ENCODE measurements at places on chromosomes 1 and 21. TPM values are rescaled to one million over a fixed set of nuclear protein-coding genes. Genes with fewer than 3 reads are reported as not detected.

The ELF3 gene
- 82.8 TPM for total RNA-seq

The CLDN17 gene
- total RNA-seq = not detected

- no peaks in the 10 kb centered on the region for H3K36me3 ChIP-seq
- H3K4me1 ChIP-seq = peaks cover 75% of the 10 kb centered on the region
- peak overlapping the region; percentile 89 for H3K27ac ChIP-seq
Observed at GRCh38 chr1:40389322-40389803, 15.8 kb downstream of the SMAP2 start.

DNA sequence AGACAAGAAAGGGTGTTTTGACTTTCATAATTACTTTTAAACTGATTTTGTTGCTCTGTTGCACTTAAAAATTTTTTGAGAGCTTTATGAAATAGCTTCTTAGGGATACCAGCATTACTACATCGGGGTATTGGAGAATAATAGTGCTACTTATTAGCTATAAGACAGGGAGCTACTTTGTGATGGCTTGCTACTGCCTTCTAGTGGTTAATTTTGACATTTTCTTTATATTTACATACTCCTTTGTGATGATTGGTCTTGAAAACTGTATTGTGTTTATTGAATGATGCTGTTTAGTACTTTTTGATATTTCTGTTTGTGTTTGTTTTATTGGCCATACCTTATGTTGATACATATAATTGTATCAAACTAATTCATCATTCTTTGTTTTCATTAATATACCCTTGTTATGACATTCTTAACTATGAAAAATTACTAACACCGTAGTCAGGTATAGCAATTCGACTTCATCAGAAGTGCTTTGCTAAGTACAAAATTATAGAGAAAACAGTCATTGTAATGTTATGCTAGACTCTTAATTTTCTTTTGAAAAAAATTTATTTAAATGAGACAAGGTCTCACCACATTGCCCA, 85.5 kb downstream of the CLIC4 start:
- no peaks in the 10 kb centered on the region for H3K27me3 ChIP-seq
- no peak overlapping the region for H3K4me3 ChIP-seq
- no peak for DNase-seq
- no peak overlapping the region for H3K27ac ChIP-seq

GRCh38 chr1:235423214-235423652, 56.0 kb downstream of the TBCE start:
- H3K4me3 ChIP-seq = no peak overlapping the region
- no peaks in the 10 kb centered on the region for H3K27me3 ChIP-seq
- DNase-seq = no peak
- no peak overlapping the region for H3K27ac ChIP-seq
- H3K4me1 ChIP-seq = no peaks in the 10 kb centered on the region

- H3K27ac ChIP-seq = no peak overlapping the region
- H3K4me3 ChIP-seq = no peak overlapping the region
- DNase-seq = no peak
- H3K4me1 ChIP-seq = peaks cover 57% of the 10 kb centered on the region
Observed at GRCh38 chr1:248823517-248824001, 2.2 kb downstream of the SH3BP5L start.

- H3K36me3 ChIP-seq = no peaks in the 10 kb centered on the region
- no peak overlapping the region for H3K27ac ChIP-seq
- no peaks in the 10 kb centered on the region for H3K27me3 ChIP-seq
- no peaks in the 10 kb centered on the region for H3K4me1 ChIP-seq
- no peak for DNase-seq
Observed at GRCh38 chr1:11770011-11770410, 8.0 kb downstream of the C1orf167 start.

GRCh38 chr1:52111492-52111891, 30.4 kb upstream of the ZFYVE9 start:
- H3K36me3 ChIP-seq = no peaks in the 10 kb centered on the region
- no peak overlapping the region for H3K27ac ChIP-seq
- H3K4me3 ChIP-seq = no peak overlapping the region
- H3K27me3 ChIP-seq = no peaks in the 10 kb centered on the region
- DNase-seq = no peak

DNA sequence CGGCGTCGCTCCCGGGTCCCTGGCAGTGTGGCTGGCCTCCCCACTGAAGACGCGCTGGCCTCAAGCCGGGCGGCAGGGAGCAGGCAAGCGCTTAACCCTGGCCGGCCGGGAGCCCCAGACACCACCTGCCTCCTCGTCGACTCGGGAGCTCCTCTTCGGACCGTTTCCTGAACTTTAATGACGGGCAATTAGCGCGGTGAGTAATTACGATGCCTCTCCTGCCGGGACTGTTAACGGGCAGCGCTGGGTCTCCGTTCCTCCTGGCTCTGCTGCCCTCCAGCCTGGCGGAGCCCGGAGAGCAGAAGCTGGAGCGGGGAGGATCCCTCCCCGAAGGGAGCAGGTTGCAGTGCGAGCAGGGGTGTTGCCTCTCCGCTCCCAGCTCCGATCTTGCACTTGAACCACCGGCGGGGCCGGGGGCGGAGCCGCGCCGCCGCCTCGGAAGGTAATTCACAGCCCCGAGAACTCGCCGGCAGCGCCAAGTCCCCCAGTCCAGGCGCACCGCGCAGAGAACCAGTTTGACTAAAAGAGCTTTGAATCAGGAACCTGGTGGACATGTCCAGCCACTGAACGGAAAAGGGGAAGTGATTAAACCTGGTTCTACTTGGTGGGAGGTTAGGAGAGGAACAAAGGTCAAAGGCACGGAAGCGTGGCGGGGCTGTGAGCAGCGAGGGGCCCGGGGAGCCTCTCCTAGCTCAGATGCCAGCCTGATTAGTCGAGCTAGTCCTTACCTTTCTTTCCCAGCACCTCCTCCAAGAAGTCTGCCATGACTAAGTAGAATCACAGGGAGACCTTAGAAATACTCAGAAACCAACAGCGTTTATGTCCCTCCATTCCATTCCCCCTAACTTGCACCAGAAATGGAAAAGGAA, 18.3 kb upstream of the PLEKHA6 start:
- peaks cover 14% of the 10 kb centered on the region for H3K4me1 ChIP-seq
- H3K27me3 ChIP-seq = peaks cover 8% of the 10 kb centered on the region
- no peak overlapping the region for H3K27ac ChIP-seq
- peak overlapping the region; percentile 46 for H3K4me3 ChIP-seq
- no peaks in the 10 kb centered on the region for H3K36me3 ChIP-seq

The UBE2U gene
- not detected for total RNA-seq

The RNF207 gene
- 17.4 TPM for total RNA-seq

The LCE1E gene
- total RNA-seq = not detected

The AGBL4 gene
- 0.94 TPM for total RNA-seq

DNA sequence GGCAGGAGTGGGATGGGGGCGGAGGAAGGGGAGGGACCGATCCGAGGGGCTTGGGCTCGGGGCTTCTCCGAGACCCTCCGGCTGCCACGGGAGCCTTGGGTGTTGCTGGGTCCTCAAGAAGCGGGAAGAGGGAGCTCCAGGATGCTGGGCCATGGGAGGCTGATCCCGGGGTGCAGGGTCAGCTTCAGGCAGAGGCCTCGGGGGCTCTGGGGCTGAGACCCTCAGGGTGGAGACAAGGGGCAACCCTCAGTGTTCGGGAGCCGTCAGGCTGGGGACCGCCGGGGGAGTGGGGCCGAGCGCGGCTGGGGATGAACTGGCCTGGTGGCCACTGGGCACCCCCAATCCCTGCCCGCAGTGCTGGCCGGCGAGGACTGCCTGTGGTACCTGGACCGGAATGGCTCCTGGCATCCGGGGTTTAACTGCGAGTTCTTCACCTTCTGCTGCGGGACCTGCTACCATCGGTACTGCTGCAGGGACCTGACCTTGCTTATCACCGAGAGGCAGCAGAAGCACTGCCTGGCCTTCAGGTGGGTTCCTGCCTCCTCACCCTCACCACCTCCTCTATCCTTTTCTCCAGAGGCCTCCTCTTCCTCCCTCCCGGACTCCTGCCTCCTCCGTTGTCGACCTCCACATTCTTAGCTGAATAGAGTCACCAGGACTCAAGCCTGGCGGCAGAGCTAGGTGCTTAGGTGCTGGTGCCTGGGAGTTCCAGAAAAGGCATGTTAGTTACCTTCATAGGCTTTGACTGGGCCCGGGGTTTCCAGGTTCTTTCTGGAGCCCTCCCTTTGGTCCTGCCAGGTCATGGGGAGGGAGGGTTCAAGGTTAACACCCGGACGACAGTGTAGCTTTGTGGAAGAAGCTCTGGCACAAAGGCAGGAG, 631 bp downstream of the SHISA4 start:
- DNase-seq = peak; percentile 81
- H3K36me3 ChIP-seq = no peaks in the 10 kb centered on the region
- no peaks in the 10 kb centered on the region for H3K27me3 ChIP-seq
- H3K4me1 ChIP-seq = peaks cover 15% of the 10 kb centered on the region
- H3K4me3 ChIP-seq = peak overlapping the region; percentile 69

GRCh38 chr1:159663552-159663951, 50.8 kb downstream of the CRP start:
- DNase-seq = no peak
- no peak overlapping the region for H3K4me3 ChIP-seq
- no peaks in the 10 kb centered on the region for H3K27me3 ChIP-seq
- no peaks in the 10 kb centered on the region for H3K36me3 ChIP-seq
- H3K27ac ChIP-seq = no peak overlapping the region

The CGN gene
- 87.4 TPM for total RNA-seq

The HCN3 gene
- 4.1 TPM for total RNA-seq

DNA sequence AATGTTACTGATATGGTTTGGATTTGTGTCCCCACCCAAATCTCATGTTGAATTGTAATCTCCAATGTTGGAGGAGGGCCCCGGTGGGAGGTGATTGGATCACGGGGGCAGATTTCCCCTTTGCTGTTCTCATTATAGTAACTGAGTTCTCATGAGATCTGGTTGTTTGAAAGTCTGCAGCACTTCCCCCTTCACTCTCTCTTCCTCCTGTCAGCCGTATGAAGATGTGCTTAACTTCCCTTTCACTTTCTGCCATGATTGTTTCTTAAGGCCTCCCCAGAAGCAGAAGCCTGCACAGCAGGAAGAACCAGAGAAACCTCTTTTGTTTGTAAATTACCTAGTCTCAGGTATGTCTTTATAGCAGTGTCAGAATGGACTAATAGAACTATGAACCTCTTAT, 28.4 kb downstream of the TRIM33 start:
- no peaks in the 10 kb centered on the region for H3K36me3 ChIP-seq
- no peak overlapping the region for H3K4me3 ChIP-seq
- no peaks in the 10 kb centered on the region for H3K27me3 ChIP-seq
- peaks cover 4% of the 10 kb centered on the region for H3K4me1 ChIP-seq

DNA sequence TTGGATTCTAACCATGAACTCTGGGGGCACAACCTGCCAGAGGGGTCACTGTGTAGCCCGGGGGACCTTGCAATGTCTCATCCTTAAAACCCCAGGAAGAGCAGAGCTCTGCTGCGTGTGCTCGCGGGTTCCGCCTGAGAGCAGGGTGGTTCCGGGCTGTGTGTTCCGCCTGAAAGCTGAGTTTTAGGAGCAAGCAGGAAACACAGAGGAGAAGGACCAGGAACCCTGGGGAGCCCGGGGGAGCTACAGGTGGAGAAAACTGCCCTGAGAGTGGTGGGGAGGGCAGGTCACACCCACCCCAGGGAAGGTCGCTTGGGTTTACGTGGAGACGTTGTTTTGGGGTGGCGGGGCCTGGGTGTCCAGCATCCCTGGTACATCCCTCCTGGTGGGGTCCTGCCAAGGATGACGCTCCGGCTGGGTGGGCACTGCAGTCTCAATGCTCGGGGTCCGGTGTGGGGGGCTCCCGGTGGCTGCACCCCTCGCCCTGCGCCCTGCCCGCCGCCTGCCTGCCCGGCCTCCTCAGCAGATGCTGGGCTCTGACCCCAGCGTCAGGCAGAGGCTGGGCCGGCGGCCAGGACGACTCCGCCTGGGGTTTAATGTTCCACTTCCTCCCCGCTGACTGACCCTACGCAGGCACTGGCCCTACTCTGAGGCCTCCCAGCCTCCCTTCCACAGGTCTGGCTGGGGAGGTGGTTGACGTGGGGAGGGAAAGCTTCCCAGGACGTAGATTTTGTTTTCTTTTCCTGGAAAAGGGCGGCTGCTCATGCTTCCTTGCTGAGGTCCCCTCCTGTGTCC, 17.3 kb upstream of the C1orf159 start:
- DNase-seq = no peak
- H3K27me3 ChIP-seq = no peaks in the 10 kb centered on the region
- no peaks in the 10 kb centered on the region for H3K36me3 ChIP-seq
- no peak overlapping the region for H3K4me3 ChIP-seq

DNA sequence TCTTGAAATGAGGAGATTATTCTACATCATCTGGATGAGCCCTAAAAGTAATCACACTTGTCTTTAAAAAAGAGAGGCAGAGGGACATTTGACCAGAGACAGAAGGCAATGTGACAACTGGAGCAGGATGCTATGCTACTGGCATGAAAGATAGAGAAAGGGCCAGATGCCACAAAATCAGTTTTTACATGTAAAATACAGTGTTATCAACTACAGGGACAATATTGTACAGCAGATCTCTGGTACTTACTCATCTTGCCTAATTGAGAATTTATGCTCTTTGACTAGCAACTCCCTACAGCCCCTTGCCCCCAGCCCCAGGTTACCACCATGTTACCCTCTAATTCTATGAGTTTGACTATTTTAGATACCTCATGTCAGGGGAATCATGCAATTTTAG, 633.4 kb downstream of the LTN1 start:
- no peaks in the 10 kb centered on the region for H3K27me3 ChIP-seq
- H3K4me3 ChIP-seq = no peak overlapping the region
- H3K36me3 ChIP-seq = no peaks in the 10 kb centered on the region
- no peak for DNase-seq
- H3K27ac ChIP-seq = no peak overlapping the region

DNA sequence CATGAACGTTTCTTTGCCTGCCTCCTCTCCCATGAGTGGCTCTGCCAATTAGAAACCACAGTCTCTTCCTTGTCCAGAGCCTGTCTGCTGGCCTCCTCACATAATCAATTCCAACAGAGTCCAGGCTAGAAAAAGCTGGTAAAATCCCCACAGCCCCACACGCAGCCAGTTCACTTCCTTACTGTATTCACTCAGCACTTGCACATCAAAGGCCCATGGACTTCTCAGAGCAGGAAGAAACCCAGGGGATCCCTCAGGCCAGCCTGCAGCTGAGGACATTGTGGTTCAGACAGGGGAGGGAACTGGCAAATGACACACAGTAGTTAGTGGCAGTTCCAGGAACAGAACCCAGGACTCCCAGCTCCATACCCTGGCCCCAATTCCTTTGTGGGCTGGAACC, 171.6 kb upstream of the EDN2 start:
- DNase-seq = no peak
- no peaks in the 10 kb centered on the region for H3K27me3 ChIP-seq
- peaks cover 7% of the 10 kb centered on the region for H3K4me1 ChIP-seq

GRCh38 chr21:46004168-46004861, 22.7 kb downstream of the COL6A1 start:
- DNase-seq = peak; percentile 55
- no peak overlapping the region for H3K4me3 ChIP-seq
- peaks cover 35% of the 10 kb centered on the region for H3K36me3 ChIP-seq
- H3K4me1 ChIP-seq = no peaks in the 10 kb centered on the region
- no peak overlapping the region for H3K27ac ChIP-seq

The ZNF684 gene
- total RNA-seq = 1.4 TPM

Data from upper lobe of left lung (tissue), 6 donors.